Progenitor cell of endocrine pancreas (in vitro differentiated cells): ENCODE measurements at places on chromosomes 5 and 9.

DNA sequence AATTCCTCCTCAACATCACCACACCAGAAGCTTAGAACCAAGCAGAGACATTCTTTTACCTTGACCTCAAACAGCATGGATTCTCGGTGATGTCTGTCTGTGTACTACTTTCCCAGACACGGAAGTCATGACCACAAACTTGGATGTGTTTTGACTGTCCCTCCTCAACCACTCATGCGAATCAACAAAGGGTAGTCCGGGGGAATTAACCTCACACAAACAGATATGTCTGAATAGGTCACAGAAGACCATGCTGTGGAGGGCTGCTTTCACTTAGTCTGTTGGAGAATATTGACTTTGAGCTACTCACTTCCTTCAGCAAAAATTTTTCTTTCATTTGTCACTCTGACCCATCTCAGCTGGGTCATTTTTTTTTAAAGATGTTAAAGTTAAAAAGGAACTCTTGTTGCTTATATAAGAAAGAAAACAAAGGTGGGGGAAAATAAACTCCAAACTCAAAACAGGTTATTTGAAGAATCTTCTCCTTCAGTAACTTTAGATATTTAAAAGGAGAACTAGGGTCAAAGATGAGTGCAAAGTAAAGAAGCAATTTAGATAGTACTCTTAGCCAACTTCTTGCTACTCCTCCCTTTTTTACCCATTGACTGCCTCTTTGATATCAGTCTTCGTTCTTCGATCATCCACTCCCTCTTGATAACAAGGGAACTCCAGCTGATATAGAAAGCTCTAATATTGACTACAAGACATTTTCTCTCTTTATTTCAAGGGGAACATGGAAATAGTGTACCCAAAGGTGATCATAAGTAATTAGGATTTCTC is 343.4 kb upstream of the CDH6 start:
- H3K4me3 ChIP-seq, result no peak overlapping the region
- peaks cover 2% of the 10 kb centered on the region for H3K4me1 ChIP-seq
- no peak overlapping the region for H3K27ac ChIP-seq

DNA sequence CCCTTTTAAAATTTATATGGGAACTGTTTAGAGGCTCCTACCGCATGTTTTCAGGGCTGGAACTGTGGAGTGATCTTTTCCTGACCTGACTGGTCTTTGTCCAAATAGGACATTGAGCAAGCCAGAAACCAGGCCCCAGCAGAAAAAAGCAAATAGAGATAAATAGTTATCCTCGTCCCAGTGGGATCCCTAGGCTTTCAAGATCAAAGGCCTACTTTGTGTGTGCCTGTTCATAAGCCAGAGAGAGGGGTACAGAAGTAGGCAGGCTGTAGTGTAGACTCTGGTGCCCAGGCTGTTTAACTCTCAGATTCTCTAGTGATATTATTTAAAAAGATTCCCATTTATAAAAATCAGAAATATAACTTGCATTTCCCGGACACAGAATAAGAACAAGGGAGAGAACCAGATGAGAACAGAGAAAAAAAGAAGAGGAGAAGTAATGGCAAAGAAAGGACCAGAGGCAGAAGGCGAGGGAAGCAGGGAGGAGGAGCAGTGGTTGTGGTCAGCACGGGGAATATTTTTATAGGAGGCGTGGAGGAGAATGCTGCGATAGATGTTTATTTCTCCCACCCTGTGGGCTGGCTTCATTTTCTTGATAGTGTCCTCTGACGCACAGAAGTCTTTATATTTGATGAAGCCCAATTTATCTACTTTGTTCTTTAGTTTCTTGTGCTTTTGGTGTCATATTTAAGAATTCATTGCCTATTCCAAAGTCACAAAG is 101.2 kb downstream of the AOPEP start:
- H3K4me3 ChIP-seq, result no peak overlapping the region
- H3K36me3 ChIP-seq, result peaks cover 27% of the 10 kb centered on the region
- peaks cover 29% of the 10 kb centered on the region for H3K4me1 ChIP-seq
- no peak for DNase-seq

GRCh38 chr9:14909961-14910805 is at the start of gene FREM1:
FREM1 (minus strand) TSS chr9:14910428; CDS start chr9:14868977, 41,451 bp downstream.
- DNase-seq, result no peak
- no peaks in the 10 kb centered on the region for H3K36me3 ChIP-seq
- no peaks in the 10 kb centered on the region for H3K27me3 ChIP-seq
- no peak within 1 kb of the TSS for H3K27ac ChIP-seq
- H3K4me1 ChIP-seq, result peaks cover 39% of the 10 kb centered on the region

DNA sequence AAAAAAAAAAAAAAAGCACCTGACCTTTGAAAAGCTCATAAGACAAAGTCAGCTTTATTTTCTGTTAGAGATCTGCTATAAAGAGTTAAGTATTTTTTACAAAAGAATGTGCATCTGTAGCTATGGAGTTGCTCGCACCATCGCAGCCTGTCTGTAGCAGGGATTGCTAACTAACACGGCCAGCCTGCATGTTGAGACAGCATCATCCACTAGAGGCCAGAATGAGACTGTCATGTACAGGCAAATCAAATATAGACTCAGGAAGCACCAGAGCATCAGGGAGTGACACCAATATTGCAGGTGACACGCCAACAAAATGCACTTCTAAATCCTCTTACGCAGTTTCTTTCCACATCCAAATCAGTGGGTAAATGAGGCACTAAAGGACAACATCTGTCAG is 136.3 kb upstream of the RASEF start:
- no peak overlapping the region for H3K27ac ChIP-seq
- peaks cover 15% of the 10 kb centered on the region for H3K4me1 ChIP-seq
- no peak for DNase-seq
- H3K4me3 ChIP-seq, result no peak overlapping the region

GRCh38 chr5:104412649-104413240 is 850.2 kb upstream of the NUDT12 start:
- H3K4me3 ChIP-seq, result no peak overlapping the region
- H3K36me3 ChIP-seq, result no peaks in the 10 kb centered on the region
- peaks cover 5% of the 10 kb centered on the region for H3K4me1 ChIP-seq
- DNase-seq, result no peak

DNA sequence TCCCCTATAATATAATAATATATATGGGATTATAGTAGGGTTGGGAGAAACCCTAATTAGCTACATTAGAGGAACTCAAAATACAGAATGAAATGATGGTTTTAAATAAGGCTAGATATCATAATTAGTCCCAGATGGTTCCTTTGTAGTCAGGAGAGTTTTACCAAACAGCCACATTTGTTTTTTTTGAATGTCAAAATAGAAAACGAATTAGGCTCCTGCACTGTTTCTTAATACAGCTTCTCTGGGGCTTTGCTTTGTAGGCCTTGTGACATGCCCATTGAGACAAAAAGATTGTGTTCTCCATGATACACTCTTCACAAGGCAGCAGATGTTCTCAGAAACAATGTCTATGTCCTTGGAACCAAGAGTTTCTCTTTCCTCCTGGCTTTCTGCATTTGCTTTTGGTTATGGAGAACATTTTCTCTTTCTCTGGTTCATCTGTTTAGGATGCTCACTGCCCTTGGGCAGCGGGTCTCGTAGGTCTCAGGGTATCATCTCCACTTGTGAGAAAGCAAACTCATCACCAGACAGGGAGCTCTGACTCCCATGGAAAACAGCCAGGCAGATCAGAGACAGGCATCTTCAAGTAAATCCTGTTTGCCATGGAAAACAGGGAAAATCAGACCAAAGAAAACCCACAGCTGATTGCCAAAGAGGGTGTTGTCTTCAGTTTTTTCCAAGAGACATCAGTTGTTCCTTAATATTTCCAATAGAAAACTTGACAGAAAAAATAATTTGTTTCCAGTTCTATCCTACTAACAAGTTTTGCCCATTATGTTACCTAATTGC is 54.1 kb upstream of the RPS23 start:
- H3K27me3 ChIP-seq, result no peaks in the 10 kb centered on the region
- no peak overlapping the region for H3K27ac ChIP-seq
- no peak for DNase-seq

DNA sequence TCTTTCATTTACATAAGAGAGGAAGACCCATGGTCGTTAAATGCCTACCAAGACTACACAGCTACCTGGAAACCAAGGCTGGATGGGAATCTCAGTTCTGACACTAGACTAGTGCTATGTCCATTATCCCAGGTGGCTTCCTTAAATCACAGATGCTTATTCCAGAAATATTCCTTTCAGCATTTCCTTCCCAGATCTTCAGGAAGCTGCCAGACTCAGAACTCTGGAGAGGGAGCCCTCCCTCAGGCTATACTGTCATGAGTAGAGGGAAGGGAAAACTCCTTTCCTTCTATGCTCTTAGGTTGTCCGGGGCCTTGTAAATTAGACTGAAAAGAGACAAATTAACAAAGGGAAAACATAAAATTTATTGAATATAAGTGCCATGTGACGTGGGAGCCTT is 20.8 kb downstream of the FREM1 start:
- no peaks in the 10 kb centered on the region for H3K27me3 ChIP-seq
- peaks cover 17% of the 10 kb centered on the region for H3K4me1 ChIP-seq
- no peak overlapping the region for H3K27ac ChIP-seq
- no peak overlapping the region for H3K4me3 ChIP-seq
- H3K36me3 ChIP-seq, result no peaks in the 10 kb centered on the region

DNA sequence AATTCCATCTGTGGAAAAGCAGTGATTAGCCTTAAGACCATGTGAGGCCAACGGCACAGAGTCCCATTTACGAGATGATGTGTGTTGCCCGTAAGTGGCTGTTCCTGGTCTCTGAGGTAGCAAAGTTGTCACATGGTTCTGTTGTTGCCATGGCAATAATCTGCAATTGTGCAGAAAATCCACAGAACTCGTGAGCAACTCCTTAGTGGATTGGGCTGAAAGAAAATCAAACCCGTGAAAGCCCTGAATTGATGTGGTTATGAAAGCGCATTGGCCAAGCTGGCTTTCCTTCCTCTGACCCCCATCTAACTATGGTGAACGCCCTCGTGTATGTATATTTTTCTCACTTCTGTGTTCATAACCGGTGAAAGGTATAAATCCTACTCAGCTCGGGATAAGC is 614.7 kb downstream of the EBF1 start:
- H3K4me3 ChIP-seq, result no peak overlapping the region
- no peaks in the 10 kb centered on the region for H3K36me3 ChIP-seq
- H3K27me3 ChIP-seq, result peaks cover 7% of the 10 kb centered on the region

DNA sequence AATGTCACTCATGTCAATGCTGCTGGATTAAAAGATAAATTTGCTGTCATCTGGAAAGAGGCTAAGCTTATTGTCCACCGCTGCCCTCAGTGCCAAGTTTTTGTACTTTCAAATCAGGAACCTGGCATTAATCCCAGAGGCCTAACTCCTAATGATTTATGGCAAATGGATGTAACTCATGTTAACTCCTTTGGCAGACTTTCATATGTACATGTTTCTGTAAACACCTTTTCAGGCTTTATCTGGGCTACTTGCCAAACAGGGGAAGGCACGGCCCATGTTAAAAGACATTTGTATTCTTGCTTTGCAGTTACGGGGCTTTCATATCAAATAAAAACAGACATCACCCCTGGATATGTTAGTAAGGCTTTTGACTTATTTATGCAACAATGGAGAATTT is 608.0 kb upstream of the ACO1 start:
- H3K27me3 ChIP-seq, result no peaks in the 10 kb centered on the region
- no peaks in the 10 kb centered on the region for H3K4me1 ChIP-seq
- no peak overlapping the region for H3K27ac ChIP-seq
- H3K36me3 ChIP-seq, result peaks cover 15% of the 10 kb centered on the region
- H3K4me3 ChIP-seq, result no peak overlapping the region
